ENCODE measurements at places on chromosomes 5 and 9.

DNA sequence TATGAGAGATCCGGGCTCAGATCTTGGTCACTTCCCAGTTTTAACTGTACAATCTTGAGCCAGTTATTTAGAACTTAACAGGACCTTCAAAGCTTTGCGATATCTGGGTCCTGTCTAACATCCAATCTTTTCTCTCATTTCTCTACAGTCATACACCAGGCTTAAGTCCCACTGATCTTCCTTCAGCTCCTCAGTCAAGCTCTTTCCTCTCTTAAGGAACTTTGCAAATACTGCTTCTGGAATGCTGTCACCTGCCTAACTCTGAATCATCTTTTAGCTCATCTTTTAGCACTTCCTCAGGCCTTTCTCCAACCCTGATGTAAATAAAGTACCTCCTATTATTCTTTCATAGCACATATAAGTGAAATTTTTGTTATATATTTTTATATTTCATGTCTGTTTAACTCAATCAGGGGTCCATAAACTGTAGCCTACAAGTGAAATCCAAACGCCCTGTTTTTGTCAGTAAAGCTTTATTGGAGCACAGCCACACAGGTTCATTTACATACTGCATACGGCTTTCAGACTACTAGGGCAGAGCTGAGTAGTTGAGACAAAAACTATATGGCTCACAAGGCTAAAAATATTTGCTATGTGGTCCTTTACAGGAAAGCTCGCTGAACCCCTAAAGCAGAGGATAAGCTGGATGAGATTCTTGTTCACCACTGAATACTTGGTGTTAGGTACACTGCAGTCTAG is 63.5 kb downstream of the MEF2C start:
- DNase-seq, result no peak

- DNase-seq, result no peak
These were observed 805.3 kb downstream of the TLE1 start for GRCh38 chr9:80883826-80884579.

GRCh38 chr9:6049798-6050197 is 34.4 kb upstream of the RANBP6 start:
- peak; percentile 29 for DNase-seq

DNA sequence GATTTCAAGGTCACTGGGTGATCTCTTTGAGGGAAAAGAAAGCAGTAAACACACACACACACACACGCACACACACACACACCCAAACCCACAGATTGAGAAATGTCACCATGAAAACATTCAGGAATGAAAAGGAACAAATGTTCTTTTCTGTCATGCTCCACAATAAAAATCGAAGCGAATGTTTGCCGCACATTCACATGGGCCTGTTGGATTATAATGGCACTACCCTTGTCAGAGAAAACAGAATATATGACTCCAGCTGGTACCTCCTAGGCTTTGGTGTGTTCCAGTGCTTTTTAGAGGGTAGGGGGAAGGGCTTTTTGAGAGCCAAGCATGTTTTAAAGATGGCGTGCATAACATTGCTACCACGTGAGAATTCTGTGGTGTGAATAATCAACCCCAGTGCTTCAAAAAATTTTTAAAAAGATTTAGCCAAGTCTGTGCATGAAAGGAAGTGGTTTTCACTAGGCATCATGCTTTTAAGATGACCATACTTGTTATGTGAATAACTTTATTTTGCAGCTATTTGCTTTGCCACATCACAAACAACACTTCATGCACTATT is 120.8 kb upstream of the ZNF608 start:
- no peak for DNase-seq

GRCh38 chr9:88874391-88874790 is 116.9 kb upstream of the S1PR3 start:
- DNase-seq, result no peak

DNA sequence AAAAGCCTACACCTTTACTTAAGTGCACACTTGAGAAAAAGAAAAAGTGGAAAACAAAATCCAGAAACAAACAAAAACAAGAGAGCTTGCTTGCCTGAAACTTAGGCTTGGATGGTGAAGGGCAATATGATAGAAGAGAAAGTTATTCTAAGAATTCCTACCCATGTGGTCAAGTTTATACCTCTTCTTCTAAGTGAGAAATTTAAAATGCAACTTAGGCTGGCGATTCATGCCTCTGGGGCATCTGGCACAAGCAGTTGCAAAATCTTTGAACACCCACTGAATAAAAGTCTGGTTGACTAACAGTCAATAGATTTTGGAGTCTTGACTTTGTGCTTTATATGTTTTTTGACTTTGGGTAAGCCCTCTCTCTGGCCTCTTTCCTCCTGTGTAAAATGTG is 239.6 kb downstream of the KDM4C start:
- no peak for DNase-seq

DNA sequence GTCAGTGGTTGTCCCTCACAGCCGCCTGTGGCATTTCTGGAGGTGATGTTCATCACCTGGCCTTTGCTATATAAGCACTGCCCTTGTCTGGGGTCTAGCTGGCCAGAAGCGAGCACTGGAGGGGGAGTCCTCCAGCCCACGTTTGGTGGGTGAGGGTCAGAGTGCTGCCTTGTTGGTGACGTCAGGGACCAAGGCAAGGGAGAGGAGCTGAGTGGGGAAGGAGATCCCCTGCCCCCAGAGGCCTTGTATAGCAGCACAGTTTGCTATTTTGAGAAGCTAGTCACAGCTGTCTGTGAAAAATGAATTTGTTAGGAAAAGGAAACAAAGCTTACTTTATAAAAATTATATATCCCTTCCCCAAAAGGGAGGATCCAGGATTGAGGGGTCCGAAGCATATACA is 49.8 kb downstream of the SYK start:
- no peak for DNase-seq

DNA sequence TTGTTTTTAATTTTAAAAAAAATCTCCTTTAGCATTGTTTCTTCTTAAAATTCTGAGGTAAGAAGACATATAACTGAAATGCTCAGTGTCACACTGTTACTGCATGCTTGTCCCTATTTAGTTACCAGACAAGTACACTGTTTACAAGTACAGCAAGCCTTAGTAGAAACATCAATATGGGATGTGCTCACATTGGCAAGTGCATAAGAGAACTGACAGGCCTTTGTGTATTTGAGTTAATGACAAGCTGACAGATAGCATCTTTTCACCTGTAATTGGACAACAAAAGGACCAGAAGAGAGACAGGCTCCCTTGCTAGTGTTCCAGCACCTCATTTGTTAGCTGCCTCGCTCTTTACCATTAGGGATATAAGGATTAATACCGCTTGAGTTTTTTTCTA is 63.6 kb downstream of the PDE4D start:
- DNase-seq, result no peak

Data from CD4-positive, alpha-beta T cell treated with Interleukin-4 for 1 hour (primary cell).